ENCODE measurements at places on chromosomes 11 and 22. TPM values are rescaled to one million over a fixed set of nuclear protein-coding genes. Genes with fewer than 3 reads are reported as not detected.

LRRC10B gene
- total RNA-seq = not detected

- DNase-seq = no peak
Measured at GRCh38 chr11:131808470-131808869, 438.1 kb downstream of the NTM start.

TREH gene
- 0.86 TPM for total RNA-seq

EMID1 gene
- 0.82 TPM for total RNA-seq

CCDC116 gene
- total RNA-seq = 0.33 TPM

DNA sequence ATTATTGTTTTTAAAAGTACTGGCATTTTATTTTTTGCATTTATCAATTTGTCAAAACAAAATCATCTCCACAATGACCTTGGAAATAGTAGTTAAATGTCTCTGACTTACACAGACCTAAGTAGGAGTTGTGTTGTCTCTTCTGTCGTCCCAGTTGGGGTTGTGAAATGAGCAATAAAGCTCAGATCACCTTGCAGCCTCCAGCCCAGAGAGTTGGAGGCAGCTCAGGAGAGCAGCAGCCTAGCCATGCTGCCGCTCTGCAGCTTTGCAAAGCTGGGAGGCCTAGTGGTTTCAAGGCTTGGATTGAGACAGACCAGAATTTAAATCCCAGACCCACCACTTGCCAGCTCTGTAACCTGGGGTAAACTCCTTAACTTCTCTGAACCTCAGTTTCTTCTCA, 65.2 kb upstream of the CRYBB3 start:
- DNase-seq = no peak

MYEOV gene
- 0.17 TPM for total RNA-seq

- peak; percentile 72 for DNase-seq
Measured at GRCh38 chr11:62501432-62501891, 45.1 kb downstream of the AHNAK start.

OR8D1 gene
- not detected for total RNA-seq

DNA sequence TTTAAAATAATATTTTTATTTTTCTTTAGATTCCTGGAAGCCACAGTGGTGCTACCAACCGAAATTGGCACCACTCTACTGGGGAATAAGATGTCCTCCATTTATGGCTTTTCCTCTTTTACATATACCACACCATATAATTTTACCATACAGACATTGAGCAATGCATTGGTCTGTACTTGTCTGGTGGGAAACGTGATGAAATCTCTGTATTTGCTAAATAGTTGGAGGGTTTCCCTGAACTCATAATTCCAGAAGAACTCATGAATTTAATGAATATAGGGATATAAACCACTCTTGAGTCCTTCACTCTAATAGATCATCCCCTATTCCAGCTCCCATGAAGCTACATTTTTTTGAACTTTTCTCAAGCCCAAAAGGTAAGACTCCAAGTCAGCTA, 28.0 kb upstream of the MMP13 start:
- no peak for DNase-seq

DNA sequence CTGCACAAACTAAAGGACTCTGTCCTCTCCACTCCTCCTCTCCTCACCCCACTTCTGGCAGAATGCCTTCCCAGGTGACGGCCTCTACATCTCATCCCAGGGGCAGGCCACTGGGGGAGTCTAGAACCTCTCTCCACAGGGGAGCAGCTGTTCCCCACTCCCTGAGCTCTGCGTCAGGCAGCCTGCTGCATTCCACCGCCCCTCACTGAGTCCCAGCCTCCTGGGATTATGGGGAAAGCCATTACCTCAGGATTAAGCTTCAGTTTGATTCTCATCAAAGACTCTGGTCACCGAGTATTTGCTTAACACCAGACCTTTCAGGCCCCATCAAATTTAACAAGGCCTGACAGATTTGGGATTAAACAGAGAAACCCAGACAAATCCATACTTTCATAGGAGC, 405.9 kb downstream of the NXPE2 start:
- no peak for DNase-seq

DNA sequence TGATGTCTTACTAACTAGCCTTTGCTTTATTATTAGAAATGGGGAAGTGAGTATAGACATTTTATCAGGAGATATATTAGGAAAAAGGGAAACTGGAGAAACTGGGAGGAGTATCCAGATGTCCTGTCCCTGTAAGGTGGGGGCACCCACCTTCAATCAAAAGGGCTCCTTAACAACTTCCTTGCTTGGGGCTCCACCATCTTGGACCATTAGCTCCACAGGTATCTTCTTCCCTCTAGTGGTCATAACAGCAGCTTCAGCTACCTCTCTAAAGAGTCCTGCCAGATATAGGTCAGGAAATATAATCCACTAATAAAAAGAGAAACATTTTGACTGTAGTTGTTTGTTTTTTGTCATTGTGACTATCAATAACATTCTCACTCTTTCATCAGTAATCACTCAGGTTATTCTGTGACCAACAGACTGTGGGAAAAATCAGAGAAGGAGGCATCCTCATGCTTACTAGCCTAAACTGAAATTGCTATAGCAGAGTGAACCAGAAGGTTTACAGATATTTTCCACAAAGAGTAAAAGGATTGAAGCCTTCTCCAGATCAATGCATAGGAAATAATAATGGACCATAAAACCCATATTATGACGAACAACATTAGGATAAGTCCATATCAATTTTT, 10.4 kb downstream of the OR51B4 start:
- peak; percentile 7 for DNase-seq

GRCh38 chr11:1530686-1531448, 41.2 kb downstream of the DUSP8 start:
- no peak for DNase-seq

DNA sequence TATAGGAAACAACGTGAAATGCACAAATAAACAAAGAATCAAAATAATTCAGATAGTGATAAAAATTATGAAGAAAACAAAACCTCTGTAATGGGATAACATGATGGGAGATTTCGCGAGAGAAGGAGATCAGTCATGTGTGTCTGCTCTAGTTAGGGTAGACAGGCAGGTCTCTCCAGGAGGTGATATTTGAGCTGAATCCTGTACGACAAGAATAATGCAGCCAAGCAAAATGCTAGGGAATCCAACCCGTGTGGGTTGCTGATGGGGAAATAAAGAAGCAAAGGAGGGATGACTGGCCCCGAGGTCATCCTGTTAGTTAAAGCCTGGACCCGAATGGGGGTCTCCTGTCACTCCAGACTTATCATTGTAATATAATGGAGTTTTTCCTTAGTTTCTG, 16.0 kb downstream of the MAML2 start:
- DNase-seq = no peak

PATE4 gene
- total RNA-seq = not detected

DNA sequence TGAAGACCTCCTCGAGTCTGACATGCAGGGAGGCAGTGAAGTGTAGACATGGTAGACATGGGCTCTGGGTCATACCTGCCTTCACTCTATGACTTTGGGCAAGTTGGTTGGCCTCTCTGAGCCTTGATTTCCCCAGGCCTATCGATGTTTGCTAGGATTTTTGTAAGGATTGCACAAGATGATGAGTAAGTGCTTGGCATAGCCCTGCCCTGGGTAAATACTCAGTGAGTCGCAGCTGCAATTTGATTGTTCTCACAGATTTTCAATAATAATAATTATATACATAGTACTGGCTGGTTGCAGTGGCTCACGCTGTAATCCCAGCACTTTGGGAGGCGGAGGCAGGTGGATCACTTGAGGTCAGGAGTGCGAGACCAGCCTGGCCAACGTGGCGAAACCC, 18.1 kb downstream of the MCM5 start:
- DNase-seq = no peak

GRCh38 chr11:77726524-77726923, 88.9 kb upstream of the CLNS1A start:
- no peak for DNase-seq

GRCh38 chr22:45696227-45696626, 24.6 kb downstream of the ATXN10 start:
- no peak for DNase-seq

DNA sequence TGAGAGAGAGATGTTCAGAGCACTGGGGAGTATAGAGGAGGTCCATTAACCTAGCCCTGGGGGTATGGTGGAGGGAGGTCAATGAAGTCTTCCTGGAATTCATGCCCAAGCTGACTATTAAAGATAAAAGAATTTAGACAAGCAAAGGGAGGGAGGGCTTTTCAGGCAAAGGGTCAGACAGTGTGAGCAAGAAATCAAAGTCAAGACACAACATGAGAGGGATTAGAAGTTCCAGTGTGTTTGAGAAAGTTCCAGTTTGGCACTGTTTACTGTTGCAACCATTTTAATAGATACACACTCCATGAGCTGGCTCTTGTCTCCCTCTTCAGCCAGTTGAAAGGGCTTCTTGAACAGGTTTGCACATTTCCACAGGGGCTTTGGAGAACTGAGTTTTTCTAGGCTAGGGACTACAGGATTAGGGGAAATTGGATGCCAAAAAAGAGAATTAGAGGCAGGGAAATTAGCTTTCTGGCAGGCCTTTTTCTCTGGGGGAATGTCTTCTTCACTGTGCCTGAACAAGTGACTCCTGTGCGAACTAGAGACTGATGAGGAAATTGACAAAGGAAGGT, 14.7 kb upstream of the NNMT start:
- no peak for DNase-seq

C22orf15 gene
- total RNA-seq = not detected

DNA sequence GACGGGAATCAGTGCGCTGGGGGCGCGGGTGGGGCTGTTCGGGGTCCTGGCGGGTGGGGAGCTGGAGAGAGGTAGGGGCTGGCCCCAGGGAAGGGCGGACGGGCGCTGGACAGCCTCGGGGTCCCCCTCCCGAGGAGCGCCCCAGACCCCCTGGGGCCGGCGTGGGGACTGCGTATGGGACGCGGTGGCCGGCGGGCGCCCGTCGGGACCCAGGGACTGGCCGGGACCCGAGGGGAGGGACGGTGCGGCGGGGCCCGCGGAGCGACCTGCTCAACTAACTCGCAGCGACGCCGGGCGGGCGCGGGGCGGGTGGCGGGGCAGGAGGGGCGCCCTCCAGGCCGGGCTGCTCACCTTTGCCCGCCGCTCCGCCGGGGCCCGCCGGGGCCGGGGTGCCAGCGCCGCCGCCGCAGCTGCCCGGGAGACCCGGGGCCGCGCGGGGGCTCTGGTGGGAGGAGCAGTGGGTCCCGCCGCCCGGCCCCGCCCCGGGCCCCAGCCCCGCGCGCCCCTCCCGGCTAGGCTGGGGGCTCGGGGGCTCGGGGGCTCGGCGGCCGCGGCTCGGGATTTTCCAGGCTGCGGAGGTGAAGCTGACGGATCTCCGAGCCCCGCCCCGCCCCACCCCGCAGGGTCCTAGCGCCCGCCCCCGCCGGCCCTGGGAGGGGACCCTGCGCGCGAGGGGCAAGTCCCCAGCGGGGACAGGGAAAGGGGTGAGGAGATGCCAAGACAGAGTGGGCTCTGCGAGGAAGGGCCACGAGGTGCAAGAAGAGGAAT, 12.3 kb downstream of the STARD10 start:
- DNase-seq = no peak

OR5L1 gene
- not detected for total RNA-seq

DNA sequence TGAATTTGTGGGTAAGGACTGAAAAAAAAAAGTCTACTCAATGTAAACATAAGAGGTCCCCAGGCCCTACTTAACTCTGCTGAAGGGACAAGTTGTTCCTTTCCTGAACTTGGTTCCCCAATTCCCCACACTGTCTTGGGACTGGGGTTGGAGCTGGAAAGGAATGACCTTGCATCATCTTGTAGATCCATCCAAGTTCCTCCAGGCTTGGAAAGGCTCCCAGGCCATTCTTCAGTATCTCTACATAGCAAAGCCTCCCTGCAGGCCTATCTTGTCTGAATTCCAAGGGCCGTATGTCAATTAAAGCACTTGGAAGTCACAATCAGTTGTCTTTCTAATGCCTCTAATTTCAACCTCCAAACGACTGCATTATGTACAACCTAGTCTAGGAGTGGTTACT, 361.2 kb downstream of the TMEM135 start:
- DNase-seq = no peak

CHRNA10 gene
- total RNA-seq = 0.71 TPM

GRCh38 chr11:126347751-126348668, 7.5 kb upstream of the ST3GAL4 start:
- peak; percentile 14 for DNase-seq

OR6A2 gene
- total RNA-seq = not detected

OR10A4 gene
- total RNA-seq = not detected

DNA sequence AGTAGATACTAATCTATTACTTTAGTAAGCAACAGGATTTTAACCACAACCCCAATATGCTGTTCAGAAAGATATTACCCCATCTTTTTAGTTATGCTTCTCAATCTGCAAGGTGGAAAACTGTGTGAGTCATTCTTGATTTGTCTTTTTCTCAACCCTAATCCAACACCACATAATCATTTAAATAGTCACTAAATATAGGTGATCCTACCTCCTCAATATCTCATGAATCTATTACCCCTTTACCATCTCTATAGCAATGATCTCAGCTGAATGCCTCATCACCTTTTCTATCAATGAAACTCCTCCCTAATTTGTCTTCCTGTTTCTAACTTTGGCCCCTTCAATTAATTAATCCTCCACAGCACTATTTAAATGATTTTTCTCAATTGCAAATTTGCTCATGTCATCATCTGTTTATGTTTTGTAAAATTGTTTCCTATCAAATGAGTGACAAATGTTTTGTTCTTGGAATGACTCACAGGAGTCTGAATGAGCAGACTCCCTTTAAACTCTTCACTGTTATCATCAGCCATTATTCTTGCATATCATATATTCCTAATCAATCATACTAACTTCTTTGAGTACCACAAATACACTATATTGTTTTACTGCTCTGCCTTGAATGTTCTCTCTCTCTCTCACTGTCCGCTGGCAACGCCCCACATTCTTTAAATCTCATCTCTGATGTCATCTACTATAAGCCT, 26.1 kb downstream of the SNX19 start:
- DNase-seq = no peak

ADM2 gene
- total RNA-seq = 0.76 TPM

CASP4 gene
- total RNA-seq = 98.1 TPM

RIMBP3B gene
- total RNA-seq = not detected

DNA sequence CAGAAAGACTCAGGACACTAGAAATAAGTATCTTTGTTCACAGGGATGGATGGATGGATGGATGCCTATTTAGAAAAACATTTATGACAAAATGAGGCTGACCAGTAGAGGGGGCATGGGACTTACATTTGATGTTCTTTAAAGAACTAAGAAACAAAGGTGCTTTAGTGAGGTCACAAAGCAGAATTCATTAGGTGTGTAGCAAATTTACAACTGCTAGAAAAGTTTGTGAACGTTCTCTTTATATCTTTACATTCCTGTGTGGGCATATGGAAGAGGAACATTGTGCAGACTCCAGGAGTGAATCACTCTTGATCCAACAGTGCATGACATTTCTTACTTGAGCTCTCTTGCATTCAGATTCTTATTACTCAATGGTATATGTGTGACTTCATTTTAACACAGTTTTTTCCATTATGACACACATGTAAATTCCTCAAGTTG, 15.8 kb upstream of the SIK2 start:
- peak; percentile 51 for DNase-seq

DNA sequence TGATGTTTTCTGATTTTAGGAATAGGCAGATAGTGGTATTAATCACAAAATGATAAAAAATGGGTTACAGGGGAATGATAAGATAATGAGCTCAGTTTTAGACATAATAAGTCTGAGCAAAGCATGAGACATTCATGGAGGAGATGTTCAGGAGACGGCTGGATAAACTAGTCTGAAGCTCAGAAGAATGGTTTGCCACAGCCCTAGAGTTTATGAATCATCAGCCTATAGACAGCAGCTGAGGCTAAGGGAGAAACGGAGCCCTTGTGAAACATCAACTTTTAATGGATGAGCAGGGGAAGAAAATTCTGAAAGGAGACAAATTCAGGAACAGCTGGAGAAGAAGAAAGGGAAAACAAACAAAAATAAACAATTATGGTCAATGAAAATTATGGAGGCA, 87.2 kb downstream of the RELT start:
- no peak for DNase-seq

RAB3IL1 gene
- 1.3 TPM for total RNA-seq

HBB gene
- not detected for total RNA-seq

GRCh38 chr22:47997052-47997590, 1234.7 kb downstream of the TBC1D22A start:
- DNase-seq = no peak
